ENCODE measurements at places on chromosomes 4 and X.

GRCh38 chr4:8410641-8411271 lies 29.8 kb downstream of the ACOX3 start:
- no peaks in the 10 kb centered on the region for H3K27me3 ChIP-seq
- peaks cover 36% of the 10 kb centered on the region for H3K4me1 ChIP-seq
- peaks cover 13% of the 10 kb centered on the region for H3K36me3 ChIP-seq
- no peak overlapping the region for H3K27ac ChIP-seq

DNA sequence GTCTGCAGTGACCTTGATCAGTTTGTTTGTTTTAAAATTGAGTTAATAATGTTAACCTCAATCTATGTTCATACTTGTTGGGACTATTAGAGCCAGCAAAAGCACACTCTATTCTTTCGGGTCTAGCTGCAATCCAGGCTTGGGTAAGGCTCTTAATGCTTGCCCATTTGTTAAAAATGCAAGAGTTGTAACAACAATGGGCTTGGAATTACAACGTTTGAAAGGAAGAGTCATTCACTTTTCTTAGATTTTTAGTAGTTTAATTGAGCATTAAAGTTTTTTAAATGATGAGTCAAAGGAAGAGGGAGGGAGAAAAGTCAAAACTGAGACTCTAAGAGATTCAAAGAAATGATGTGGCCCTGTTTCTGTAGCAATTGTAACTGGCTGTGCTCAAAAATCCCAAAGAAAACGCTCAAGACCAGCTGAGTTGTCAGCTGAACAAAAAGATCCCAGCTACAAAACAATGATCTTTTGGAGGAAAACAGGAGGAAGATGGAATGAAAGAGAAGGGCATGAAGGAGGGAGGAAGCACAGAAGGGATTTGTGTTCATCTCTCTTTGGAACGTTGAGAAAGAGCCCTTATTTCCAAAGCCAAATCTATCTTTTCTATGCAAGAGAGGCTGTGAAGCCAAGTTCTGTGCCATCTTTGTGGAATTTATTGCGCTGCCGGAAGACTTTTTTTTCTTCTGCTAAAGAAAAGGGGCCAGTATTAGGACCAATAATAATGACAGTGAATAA lies 5.5 kb downstream of the SCD5 start:
- H3K27ac ChIP-seq, result no peak overlapping the region
- H3K36me3 ChIP-seq, result no peaks in the 10 kb centered on the region
- peaks cover 39% of the 10 kb centered on the region for H3K27me3 ChIP-seq
- DNase-seq, result no peak

DNA sequence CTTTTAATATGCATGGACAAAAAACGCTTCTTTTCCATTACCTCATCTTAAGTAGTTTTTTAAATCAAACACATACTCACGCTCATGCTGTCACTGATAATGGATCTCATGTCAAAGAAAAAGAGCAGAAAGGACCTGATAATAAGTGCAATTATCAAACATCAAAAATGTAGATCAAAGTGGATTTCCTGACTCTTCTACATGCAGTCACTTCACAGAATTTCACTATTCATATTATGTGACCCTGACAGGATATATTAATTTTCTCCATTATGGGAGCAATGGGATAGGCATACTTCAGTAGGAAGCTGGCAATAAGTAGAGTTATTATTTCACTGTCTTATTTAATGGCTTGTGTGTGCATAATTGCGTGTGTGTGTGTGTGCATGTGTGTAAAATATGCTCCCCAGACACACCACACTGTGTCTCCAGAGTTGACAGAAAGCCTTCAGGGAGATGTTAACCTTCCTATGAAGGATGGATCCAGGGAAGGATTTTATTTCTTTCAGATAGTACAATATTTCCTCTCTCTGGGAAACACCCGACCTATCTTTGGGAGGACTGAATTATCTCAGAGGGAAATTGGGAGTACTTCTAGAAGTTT lies 445.2 kb downstream of the SH2D1A start:
- no peak for DNase-seq
- H3K27ac ChIP-seq, result no peak overlapping the region
- no peak overlapping the region for H3K4me3 ChIP-seq
- no peaks in the 10 kb centered on the region for H3K36me3 ChIP-seq
- H3K4me1 ChIP-seq, result no peaks in the 10 kb centered on the region

DNA sequence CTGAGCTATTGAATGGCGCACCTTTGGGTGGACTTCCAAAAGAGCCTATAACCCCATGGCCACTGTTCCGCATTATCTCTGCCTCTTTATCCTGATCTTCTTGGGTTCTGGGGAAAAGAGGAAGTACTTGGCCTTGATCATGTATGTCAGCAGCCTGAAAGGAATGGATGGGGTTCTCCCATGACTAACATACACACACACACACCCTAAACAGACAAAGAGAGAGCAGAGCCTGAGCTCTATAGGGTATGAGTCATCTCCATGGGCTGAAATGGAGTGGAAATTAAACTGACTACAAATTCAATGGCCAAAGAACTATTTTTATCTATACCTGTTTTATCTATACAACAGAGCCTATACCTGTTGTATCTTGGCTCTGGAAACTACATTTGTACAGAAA lies 141.5 kb upstream of the MTMR8 start:
- DNase-seq, result no peak
- H3K27ac ChIP-seq, result no peak overlapping the region
- no peak overlapping the region for H3K4me3 ChIP-seq
- H3K27me3 ChIP-seq, result no peaks in the 10 kb centered on the region

- peak; percentile 45 for DNase-seq
- no peak overlapping the region for H3K4me3 ChIP-seq
- no peaks in the 10 kb centered on the region for H3K36me3 ChIP-seq
- H3K4me1 ChIP-seq, result no peaks in the 10 kb centered on the region
Observed at GRCh38 chr4:146095091-146095690, 80.3 kb upstream of the LSM6 start.

GRCh38 chrX:133921764-133922389 lies 63.5 kb downstream of the GPC3 start:
- DNase-seq, result peak; percentile 34
- no peaks in the 10 kb centered on the region for H3K36me3 ChIP-seq
- H3K27me3 ChIP-seq, result no peaks in the 10 kb centered on the region
- no peak overlapping the region for H3K4me3 ChIP-seq

- no peak overlapping the region for H3K4me3 ChIP-seq
- no peak overlapping the region for H3K27ac ChIP-seq
- H3K27me3 ChIP-seq, result no peaks in the 10 kb centered on the region
- H3K4me1 ChIP-seq, result no peaks in the 10 kb centered on the region
- no peak for DNase-seq
Observed at GRCh38 chr4:55364691-55365344, 18.8 kb downstream of the SRD5A3 start.

- H3K27ac ChIP-seq, result no peak overlapping the region
- H3K4me3 ChIP-seq, result no peak overlapping the region
- H3K27me3 ChIP-seq, result no peaks in the 10 kb centered on the region
- H3K4me1 ChIP-seq, result no peaks in the 10 kb centered on the region
- no peaks in the 10 kb centered on the region for H3K36me3 ChIP-seq
Observed at GRCh38 chr4:75605928-75606327, 24.4 kb downstream of the CDKL2 start.
